ENCODE measurements at places on chromosomes 4 and X. TPM values are rescaled to one million over a fixed set of nuclear protein-coding genes. Genes with fewer than 3 reads are reported as not detected.

- no peak for DNase-seq
Measured at GRCh38 chrX:35829501-35829900, 31.4 kb downstream of the MAGEB16 start.

AMTN gene
- not detected for total RNA-seq

PTPN13 gene
- 8.9 TPM for total RNA-seq

IL2 gene
- total RNA-seq, result not detected

GAGE12J gene
- not detected for total RNA-seq
